DMS79 (cell line): ENCODE measurements at places on chromosomes 7 and 10.

- DNase-seq: no peak
Observed at GRCh38 chr7:70762696-70763095, 369.2 kb upstream of the GALNT17 start.

DNA sequence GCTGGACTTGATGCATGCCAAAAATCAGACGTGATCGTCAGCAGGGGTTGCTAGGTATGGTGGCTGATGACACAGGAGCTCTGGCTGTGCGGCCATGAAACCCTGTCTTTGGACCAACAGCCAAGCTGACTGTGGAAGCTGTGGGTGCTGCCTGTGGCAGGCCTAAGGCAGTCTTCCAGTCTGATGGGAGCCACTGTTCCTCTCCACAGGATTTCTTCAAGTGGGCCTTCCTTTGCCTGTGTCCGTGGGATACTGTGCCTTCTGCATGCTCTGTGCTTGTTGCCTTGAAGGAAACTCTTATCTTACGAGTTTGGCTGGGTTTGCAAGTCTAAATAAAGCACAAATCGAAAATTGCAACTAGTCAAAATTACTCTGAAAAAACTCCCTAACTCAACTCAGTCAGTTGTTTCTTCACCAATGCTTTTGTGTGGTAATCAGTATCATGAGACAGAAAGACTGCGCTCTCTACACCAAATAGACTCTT lies 101.9 kb upstream of the PDLIM1 start:
- no peak for DNase-seq

DNA sequence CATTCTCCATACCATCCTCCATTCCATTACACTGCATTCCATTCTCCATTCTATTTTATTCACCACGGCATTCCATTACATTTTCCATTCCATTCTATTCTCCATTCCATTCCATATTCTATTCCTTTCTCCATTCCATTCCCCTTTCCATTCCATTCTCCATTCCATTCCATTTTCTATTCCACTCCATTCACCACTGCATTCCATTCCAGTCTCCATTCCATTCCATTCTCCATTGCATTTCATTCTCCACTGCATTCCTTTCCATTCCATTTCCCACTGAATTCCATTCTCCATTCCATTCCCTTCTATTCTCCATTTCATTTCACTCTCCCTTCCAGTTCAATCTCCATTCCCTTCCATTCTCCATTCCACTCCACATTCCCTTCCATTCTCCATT lies 79.6 kb downstream of the NSUN6 start:
- no peak for DNase-seq

- DNase-seq: no peak
Observed at GRCh38 chr7:140230516-140230860, 53.7 kb upstream of the KDM7A start.

GRCh38 chr10:30447125-30447799 lies 13.3 kb downstream of the MAP3K8 start:
- no peak for DNase-seq

DNA sequence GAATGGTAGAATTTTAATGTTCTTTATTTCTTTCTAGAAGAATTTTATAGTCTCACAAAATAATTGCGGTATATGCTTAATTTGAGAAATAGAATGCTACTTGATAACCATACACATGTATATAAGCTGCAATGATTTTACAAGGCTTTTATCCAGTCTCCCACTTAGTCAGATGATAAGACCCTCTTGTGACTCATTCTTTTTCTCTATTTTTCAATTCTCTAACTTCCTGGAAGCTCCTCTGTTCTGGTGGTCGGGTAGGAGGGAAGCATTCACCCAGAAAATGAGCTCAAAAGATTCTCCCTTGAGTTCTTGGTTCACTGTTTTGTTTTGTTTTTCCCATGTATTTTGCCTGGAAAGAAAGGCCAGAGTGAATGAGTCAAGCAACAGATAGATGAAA lies 546.6 kb downstream of the INHBA start:
- no peak for DNase-seq

- peak; percentile 68 for DNase-seq
Observed at GRCh38 chr7:132435016-132435990, 141.0 kb downstream of the PLXNA4 start.

DNA sequence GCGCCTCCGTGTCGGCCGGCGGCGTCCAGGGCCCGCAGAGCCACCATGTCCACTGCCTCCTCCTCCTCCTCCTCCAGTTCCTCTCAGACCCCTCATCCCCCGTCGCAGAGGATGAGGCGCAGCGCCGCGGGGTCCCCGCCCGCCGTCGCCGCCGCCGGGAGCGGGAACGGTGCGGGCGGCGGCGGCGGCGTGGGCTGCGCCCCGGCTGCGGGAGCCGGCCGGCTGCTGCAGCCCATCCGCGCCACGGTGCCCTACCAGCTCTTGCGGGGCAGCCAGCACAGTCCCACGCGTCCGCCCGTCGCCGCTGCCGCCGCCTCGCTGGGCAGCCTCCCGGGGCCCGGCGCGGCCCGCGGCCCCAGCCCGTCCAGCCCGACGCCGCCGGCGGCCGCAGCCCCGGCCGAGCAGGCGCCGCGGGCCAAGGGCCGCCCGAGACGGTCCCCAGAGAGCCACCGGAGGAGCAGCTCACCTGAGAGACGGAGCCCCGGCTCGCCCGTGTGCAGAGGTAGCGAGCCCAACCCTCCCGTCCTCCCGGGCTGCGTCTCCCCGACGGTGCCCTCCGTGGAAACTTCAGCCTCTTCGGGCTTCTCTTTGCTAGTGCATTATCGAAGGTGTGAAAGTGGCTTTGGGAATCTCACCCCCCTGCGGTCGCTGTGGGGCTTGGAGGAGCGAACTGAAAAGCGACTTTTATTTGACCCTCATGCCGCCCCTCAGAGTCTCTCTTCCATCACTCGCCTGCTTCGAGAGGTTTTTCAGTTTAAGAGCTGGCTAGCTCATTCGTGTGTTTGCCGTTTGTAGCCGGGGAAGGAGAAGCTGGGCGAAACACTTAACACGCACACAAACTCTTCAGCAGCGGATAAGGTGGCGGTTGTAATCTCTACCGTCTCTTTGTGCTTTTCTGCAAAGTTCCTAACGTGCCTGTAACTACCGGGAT lies 975 bp downstream of the GLCCI1 start:
- peak; percentile 66 for DNase-seq

- DNase-seq: no peak
Observed at GRCh38 chr7:125561006-125561405, 631.4 kb upstream of the POT1 start.

DNA sequence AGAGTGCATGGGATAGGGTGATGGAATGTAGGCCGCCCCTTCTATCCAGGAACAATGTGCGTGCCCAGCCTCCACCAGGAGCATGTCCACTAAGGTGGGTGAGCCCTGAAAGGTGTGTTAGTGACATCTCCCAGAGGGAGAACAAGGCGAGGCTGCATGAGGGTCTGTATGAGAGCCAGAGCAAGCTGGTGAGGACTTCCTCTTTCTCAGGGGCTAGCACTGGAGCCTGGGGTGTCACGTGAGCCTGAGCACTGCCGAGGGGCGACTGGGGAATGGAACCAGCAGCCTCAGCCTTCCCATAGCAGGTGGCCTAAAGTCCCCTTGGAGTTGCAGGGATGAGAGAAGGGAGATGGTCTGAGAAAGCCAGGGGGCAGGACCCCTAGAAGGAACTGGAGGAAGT lies 156.3 kb upstream of the COBL start:
- DNase-seq: no peak

GRCh38 chr7:138021889-138022288 lies 20.0 kb upstream of the CREB3L2 start:
- DNase-seq: no peak

DNA sequence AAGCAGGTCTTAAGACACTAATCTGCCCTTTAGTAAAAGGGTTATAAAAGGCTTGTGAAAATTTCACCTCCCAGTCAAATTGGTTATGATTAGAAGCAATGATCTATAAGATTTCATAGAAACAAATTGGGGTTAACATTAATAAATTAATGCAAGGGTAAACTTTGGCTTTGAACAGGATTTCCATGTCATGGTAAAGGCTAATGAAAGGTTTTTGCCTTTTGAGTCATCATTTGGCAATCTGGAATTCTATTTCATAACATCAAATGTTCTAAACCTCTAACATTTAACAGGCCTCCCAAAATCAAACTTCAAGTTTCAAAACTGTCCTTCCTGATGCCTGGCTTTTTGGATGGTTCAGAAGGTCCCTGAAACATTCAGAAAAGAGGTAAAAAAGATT lies 62.4 kb downstream of the COA1 start:
- DNase-seq: no peak

DNA sequence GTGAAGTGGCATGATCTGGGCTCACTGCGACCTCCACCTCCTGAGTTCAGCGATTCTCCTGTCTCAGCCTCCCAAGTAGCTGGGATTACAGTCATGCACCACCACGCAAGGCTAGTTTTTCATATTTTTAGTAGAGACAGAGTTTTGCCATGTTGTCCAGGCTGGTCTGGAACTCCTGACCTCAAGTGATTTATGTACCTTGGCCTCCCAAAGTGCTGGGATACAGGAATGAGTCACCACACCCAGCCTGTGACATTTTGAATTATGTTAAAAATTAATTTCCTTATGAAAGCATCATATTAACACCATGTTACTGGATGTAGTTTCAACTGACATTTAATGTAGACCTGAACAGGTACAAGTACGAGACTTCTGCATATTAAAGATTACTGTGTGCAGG lies 24.3 kb downstream of the ABCB4 start:
- DNase-seq: no peak

DNA sequence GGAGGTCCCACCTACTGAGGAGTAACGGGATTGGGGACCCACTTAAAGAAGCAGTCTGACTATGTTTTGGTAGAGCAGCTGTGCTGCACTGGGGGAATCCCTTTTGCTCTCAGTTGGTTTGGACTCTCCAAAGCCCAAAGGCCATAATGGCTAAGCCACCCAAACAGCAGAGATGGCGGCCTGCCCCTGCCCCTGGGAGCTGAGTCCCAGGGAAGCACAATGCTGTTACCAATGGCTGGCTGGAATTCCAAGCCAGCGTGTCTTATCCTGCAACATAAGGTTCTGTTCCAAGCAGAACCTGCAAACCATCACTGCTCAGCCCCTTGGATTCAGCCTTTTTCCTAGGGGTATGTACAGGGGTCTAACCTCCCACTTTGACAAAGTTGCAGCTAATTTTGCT lies 53.7 kb upstream of the GNAT3 start:
- no peak for DNase-seq

DNA sequence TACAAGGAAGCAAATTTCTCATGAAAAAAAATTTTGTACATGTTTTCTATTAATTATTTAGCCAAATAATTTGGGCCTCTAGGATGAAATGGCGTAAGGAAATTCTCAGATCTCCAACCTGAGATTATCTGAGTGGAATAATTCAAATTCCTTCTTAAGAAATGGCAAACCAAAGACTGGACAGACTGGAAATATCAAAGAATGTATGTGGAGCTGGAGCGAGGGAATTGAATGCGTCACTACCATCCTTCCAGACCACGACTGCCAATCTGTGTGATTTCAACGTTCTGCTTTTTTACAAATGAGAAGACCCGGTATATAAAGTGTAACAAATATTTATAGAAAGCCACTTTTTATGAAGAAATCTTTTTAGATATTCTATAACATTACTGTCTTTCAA lies 12.4 kb upstream of the BLNK start:
- DNase-seq: no peak

- no peak for DNase-seq
Observed at GRCh38 chr10:126065751-126066377, 169.5 kb downstream of the FANK1 start.

DNA sequence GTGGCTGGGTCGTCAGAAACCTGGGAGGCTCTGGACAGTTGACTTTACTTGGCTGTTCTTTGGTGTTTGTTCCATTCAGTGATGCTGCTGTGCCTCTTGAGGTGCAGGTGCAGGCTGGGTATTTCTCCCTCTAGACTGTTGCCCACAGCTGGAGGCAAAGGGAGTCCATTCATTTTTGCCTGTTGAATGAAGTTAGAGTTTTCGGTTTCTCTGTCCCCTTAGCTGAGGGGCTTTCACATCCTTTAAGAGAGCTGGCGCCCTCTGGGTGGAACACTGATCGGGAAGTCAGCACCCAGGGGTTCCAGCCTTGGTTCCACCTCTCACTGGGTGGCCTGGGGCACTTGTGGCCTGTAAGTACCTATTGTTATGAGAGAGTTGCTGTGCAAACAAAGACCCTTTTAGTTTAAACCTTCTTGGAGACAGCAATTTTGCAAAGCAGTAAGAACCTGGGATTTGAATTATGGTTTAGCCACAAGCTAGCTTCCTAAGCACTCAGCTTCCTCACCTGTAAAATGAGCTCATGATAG lies 67.2 kb downstream of the GRK5 start:
- DNase-seq: peak; percentile 6

DNA sequence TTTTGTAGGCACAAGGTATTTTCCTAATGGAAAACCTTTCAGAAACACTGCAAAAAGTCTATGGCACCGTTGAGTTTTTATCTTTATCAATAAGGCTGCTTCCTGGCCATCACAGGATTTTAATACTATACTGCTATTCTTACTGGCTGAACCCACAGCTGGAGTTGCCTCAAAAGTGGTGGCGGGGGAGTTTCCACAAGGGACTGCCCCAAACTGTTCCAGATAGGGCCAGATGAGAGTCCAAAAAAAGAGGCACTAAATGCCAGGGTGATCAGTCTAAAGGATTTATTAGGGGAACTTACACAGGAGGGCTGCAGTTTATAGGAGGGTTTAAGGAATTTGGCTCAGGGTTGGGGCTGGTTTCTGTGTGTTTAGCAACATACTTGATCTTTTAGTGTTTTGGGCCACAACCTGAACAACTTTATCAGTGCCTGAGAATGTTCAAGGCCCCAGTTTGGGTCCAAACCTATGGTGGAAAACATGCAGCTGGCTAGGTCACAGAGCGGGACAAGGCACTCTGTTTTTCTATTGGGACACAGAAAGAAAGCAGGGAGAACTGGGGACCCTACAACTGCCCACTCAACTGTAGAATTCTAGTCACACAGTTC lies 41.4 kb downstream of the STAM start:
- no peak for DNase-seq

- no peak for DNase-seq
Observed at GRCh38 chr10:97412891-97413304, 11.8 kb upstream of the RRP12 start.

DNA sequence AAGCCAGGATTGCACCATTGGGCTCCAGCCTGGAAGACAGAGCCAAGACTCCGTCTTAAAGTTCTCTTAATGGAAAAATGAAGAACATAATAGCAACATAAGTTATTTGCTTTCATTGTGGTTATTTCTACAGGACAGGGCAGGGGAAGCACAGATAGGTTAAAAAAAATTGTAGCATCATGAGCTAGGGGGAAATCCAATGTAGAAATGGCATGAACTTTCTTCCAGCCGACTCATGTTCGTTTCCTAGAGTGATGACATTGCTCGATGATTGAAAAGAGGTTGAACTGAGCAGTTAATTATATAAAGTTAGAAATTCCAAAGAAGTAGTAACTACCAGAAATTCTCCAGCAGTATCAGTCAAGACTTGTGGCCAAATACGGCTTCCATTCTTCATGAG lies 64.9 kb downstream of the DAGLB start:
- DNase-seq: no peak

DNA sequence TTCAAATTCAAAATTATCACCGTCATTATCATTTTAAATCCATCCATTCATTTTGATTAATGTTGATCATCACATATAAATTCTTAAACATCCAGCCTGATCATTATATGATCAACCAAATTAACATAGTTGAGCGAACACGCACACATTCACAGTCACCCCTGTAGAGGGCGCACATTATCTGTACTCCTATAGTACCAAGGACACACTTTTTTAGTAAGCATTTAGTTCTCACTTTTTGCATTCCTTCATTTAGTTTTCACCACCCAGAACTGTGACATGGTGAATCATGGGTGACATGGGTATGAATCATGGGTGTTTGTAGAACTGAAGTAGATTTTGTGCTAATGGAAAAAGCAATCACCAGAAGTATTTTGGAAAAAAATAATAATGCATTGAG lies 26.0 kb upstream of the ZNF735 start:
- DNase-seq: no peak
